ENCODE measurements at places on chromosomes 4 and X.
A peak's percentile ranks its signal among the peaks of the same experiment; 100 is the strongest.

- no peak for DNase-seq
Measured at GRCh38 chrX:153791104-153791852, 2.9 kb downstream of the IDH3G start.

DNA sequence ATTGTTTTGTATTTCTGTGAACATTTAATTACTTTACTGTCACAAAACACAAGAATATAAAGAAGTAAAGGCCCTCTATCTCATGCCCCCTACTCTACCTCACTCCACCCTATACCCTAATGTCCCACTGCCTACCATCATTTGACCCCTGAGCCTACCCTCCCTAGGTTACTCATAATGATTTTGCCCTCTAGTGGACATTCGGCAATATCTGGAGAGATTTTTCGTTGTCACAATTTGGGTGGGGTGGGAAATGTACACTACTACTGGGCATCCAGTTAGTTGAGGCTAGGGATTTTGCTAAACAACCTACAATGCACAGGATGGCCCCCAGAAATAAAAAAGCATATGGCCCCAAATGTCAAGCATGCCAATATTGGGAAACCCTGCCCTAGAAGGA, 10.2 kb downstream of the TEX13A start:
- no peak for DNase-seq

GRCh38 chr4:113181289-113182007, 132.0 kb downstream of the ANK2 start:
- no peak for DNase-seq

DNA sequence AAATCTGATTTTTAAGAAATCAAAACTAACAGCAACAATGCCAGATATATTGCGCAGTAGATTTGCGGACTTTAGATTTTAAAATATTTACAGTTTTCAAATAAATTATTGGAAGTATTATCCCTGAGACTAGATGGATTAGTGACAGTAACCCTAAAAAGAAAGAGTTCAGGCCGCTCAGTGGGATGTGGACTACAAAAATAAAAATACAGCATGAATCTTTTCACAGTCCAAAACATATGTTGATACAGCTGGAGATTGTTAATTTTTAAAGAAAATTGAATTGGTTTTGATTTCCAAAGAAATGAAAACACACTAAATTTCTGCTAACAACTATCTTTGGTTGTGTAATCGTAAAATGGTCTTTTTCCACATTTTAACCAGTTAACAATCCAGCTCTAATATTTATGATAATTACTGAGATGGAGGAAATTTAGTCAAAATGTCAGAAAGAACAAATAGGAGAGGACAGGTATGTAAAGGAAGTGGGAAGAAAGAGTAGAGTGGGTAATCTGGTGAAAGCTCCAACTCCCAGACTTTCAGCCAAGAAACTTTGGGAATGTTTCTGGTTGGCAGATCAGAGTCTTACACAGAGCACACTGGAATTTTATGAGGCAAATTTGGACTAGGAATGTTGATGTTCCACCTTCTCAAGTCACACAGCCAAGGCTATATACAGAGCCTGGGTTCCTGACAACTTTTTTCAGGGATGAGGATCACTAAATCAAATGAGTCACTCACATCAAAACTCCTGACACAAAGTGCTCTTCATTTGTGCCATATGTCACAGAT, 15.1 kb downstream of the C4orf36 start:
- no peak for DNase-seq

GRCh38 chrX:109716431-109717028, 16.5 kb downstream of the ACSL4 start:
- no peak for DNase-seq

DNA sequence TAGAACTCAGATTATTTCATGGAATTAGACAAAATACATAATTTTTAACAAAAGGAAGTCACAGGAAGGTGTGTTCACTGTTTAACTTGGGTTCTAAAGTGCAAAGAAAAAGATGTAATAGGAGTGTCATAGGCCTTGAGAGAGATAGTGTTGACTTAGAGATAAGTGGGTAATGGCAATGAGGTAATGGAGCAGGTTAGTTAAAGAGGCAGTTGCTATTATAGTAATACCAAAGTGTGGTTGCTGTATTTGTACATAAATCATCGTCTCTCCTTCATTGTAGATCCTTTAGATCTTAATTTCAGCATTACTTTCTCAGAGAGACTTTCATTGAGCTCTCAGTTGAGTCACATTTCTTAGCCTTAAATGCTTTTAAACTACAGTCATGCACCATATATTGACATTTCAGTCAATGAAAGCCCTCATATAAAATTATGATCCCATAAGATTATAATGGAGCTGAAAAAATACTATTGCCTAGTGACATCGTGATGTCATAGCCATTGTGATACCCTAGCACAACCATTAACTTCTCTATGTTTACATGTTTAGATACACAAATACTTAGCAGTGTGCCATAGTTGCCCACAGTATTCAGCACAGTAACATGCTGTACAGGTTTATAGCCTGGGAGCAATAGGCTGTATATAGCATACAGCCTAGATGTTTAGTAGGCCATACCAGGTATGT, 245.4 kb downstream of the ADGRL3 start:
- no peak for DNase-seq

GRCh38 chr4:6184169-6184568, 16.2 kb downstream of the JAKMIP1 start:
- no peak for DNase-seq

GRCh38 chrX:115696039-115696438, 135.1 kb downstream of the PLS3 start:
- no peak for DNase-seq

- no peak for DNase-seq
Measured at GRCh38 chr4:56651056-56651350, 30.1 kb downstream of the HOPX start.

GRCh38 chr4:155881555-155881954, 15.5 kb upstream of the ASIC5 start:
- no peak for DNase-seq

- DNase-seq: no peak
Measured at GRCh38 chr4:68390205-68390935, 40.5 kb upstream of the YTHDC1 start.

DNA sequence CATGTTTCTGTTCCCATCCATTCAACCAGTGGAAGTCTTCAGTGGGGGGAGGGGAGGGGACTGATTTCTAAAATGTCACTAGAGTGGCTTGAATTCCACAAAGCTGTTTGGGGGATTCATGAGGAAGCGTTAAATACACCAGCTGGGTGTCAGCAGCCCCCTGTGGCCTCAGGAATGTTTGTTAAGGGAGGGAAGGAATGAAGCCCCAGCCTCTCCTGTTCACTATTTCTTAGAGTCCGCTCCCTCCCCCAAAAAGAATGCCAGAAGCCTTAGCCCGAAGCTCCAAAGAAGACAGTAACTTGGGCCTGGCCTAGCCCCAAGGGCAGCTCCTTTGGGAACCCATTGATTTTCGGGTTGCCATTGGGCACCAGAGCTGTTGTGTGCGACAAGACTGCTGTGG, 3.3 kb downstream of the SHROOM2 start:
- DNase-seq: no peak

GRCh38 chrX:19747652-19748610, 139.5 kb downstream of the SH3KBP1 start:
- DNase-seq: no peak

- DNase-seq: no peak
Measured at GRCh38 chr4:127364397-127364796, 268.4 kb upstream of the INTU start.

DNA sequence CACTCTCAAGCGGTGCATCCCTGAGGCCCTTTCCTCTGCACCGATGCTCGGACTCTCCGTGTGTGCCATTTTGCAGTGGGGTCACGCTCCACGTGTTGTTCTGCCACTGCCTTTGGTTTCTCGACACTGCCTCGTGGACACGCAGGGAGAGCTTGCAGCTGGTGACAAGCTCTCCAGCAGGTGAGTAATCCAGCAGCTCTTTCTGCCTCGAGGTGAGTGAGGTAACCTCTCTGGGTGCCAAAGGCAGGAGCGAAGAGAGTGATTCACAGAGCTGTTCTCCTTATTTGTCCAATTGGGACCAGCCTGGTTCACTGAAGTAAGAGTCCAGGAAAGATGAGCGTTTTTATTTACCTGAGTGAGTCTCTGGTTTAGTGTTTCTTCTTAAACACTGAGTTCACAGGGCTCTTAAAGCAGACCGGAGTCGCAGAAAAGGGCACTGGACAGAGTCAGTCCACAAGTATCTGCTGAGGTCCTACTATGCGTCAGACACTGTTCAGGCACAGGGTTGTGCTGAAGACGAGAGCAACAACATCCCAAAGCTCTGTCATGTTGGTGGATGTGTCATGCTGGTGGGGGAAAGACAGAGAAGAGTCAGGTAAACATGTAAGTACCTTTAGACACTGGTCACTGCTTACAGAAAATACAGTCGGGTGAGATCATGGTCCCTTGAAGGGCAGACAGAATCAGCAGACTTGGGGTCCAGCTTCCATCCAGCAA, 61.8 kb downstream of the FHDC1 start:
- DNase-seq: peak; percentile 96

- no peak for DNase-seq
Measured at GRCh38 chr4:5051278-5052203, at the start of gene STK32B. STK32B (plus strand) TSS chr4:5051480.

GRCh38 chrX:45885931-45886330, 659.3 kb downstream of the ZNF674 start:
- no peak for DNase-seq
